ENCODE measurements at places on chromosomes 11 and 22.
A peak's percentile ranks its signal among the peaks of the same experiment; 100 is the strongest.

DNA sequence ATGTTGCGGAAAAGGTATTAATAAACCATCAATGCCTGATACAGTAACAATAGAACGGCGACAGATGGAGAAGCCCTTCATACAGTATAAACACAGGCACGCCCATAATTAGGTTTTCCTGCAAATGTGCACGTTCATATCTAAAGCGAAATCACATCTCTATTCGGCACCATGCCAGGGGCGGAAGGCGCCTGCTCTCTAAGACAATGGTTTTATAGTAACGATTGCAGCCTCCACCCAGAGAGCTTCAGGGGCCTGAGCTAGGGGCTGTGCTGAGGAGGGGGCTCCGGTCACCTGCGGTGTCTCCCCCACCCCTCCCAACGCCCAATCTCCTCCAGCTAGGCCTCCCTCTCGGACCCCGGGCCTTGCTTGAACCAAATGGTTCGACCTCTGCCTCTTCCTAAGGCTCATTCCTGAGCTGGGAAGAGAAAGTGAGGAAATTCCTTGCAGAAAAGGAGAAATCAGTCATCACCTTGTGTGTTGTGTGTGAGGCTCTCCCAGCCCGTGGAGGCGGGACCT lies 9.6 kb downstream of the KRTAP5-5 start:
- peak; percentile 89 for DNase-seq

- no peak for DNase-seq
These were observed at the start of gene NOX4 for GRCh38 chr11:89490981-89491690. TSS of gene NOX4 (minus strand) at chr11:89491375. CDS start at chr11:89491246, 129 bp downstream.

GRCh38 chr11:60874421-60875365 lies 7.4 kb downstream of the ZP1 start:
- DNase-seq, result no peak

GRCh38 chr11:83009999-83010398 lies 61.7 kb downstream of the RAB30 start:
- no peak for DNase-seq

DNA sequence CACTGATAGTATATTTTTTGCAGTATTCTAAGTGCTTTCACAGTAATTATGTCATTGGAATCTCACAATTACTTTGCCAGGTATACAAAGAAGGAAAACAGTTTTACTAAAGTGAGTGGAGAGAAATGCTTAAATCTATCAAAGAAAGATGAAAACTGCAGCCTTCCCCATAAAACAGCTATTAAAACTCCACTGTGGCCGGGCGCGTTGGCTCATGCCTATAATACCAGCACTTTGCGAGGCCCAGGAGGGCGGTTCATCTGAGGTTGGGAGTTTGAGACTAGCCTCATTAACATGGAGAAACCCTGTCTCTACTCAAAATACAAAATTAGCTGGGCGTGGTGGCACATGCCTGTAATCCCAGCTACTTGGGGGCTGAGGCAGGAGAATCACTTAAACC lies 19.1 kb downstream of the OR51E1 start:
- DNase-seq, result no peak

DNA sequence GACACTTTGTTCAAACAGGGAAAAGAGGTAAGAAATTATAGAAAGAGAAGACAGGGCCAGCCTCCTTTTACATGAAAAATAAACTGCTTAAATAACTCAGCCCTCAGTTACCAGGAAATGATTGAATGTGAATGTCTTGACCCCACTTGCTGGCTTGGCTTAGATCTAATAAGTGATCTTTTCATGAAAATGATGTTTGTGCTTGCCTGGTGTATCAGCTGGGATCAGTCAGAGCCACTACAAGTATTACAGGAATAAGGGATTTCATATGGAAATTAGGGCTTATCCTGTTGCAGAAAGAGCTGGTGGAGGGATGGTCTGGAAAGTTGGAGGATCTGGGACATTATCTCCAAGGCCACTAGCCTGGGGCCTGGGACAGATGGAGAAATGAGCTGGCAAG lies 51.8 kb downstream of the COMMD9 start:
- DNase-seq, result no peak

DNA sequence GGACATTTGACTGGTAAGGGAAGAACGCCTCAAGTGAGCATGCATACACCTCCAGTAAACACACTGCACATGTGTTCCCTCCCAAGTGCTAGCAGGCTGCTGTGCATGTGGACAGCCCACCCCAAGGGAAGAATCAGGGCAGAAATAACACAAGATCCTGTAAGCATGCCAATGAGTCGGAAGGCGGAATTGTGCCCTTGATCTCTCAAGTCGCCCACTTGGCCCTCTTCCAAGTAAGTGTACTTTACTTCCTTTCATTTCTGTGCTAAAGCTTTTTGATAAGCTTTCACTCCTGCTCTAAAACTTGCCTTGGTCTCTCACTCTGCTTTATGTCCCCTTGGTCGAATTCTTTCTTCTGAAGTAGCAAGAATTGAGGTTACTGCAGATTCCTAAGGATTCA lies 139.6 kb downstream of the TRPC6 start:
- no peak for DNase-seq

- no peak for DNase-seq
These were observed 20.7 kb upstream of the SEPTIN5 start for GRCh38 chr22:19693581-19693980.

GRCh38 chr22:42179616-42180015 lies 49.0 kb upstream of the CYP2D6 start:
- DNase-seq, result no peak

- DNase-seq, result no peak
These were observed 2.2 kb downstream of the CPT1B start for GRCh38 chr22:50576070-50576469.

- no peak for DNase-seq
These were observed 51.4 kb upstream of the SHISAL1 start for GRCh38 chr22:44363980-44364750.

- DNase-seq, result no peak
These were observed 94.7 kb upstream of the CLPB start for GRCh38 chr11:72529068-72529467.

- DNase-seq, result no peak
These were observed 127.4 kb downstream of the SPON1 start for GRCh38 chr11:14089690-14090462.

DNA sequence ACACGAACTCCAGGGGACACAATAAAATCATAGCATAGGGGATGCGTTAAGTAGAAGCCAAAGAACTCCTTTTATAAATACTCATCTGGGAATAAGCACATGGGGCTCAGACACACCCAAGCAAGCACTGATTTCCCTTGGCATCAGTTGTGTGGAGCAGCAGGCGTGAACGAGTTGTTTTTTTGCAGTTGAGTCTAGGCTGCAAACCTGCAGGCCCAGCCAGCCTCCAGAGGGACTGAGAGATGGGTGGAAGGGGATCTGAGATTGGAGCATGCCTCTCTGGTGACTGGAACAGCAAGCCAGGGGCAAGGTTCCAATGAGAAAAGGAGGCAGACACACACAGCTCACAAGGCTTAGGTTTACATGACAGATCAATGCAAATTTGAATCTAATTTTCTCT lies 27.4 kb upstream of the SEZ6L start:
- DNase-seq, result no peak

DNA sequence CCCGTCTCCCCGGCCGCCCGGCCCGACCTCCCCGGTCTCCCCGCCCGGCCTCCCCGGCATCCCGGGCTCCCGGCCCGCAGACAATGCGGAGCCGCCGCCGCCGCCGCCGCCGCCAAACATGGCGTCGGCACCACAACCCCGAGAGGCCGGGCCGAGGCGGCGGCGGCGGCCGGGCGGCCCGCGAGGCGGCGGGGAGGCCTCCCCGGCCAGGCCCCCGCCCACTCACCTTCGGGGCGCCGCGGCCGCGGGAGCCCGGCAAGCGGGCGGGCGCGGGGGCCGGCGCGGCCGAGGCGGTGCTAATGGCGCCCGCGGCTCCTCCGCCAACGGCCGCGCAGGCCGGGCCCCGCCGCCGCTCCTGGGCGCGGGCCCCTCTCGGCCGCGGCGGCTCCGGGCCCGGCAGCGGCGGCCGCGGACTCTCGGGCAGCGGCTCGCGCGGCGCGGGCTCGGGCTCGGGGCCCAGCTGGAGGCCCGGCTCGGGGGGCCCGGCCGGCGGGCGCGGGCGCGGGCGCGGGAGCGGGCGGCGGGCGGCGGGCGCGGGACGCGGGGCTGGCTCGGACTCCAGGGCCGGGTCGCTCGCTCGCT lies 311 bp downstream of the BRD1 start:
- no peak for DNase-seq

GRCh38 chr11:126547161-126547560 lies 191.7 kb downstream of the ST3GAL4 start:
- no peak for DNase-seq

- DNase-seq, result no peak
These were observed 37.4 kb downstream of the PRR5L start for GRCh38 chr11:36333468-36333867.

GRCh38 chr22:32326647-32327046 lies 31.0 kb upstream of the RFPL3 start:
- DNase-seq, result no peak

GRCh38 chr11:20388096-20389055 lies 860 bp downstream of the PRMT3 start:
- DNase-seq, result no peak

DNA sequence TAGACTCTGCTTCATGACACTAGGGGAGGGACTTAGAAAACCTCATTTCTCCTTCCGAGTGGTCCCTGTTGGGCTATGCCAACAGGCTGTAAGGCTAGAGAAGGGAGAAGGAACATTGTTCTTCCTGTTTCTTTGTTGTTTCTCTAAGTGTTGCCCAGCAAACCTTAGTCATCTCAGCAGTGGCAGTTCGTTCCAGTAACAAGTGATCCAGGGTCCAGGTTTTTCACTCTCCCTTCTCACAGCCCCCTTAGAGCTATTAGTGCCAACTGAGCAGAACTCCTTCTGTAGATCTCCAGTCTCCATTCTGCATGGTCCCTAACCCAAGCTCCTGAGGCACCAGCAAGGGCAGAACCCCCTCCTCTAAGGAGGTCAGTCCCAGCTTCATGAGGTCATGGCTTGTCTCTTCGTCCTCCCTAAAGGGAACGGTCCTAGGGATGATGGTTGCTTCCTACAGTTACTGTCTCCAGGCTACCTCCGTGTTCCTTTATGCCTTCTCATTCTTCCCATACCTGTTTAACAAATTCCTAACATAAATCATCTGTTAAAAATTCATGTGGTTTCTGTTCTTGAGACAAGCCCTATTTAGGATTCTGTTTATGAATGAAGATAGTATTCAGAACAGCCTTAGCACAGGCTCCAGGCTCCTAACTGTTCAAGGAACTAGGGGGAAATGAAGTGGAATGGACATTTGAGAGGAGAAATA lies 168.6 kb upstream of the UBASH3B start:
- no peak for DNase-seq

DNA sequence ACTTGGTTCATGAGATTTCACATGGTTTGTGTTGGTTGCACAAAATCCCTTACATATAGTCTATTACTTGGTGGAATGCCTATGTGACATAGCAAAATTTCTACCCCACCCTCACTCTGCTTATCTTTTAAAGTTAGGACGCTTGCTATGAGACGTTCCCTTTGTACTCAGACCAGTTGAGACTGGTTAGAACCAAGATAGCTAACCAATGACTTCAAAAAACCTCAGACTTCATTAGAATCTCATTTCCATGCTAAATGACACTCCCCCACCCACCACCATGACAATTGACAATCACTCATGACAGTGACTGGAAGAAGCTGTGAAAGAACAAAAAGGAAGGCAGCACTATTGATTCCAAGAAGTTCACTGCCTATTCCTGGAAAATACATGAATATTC lies 313.6 kb downstream of the ETS1 start:
- DNase-seq, result no peak

- no peak for DNase-seq
These were observed 2.3 kb upstream of the OSBPL5 start for GRCh38 chr11:3167143-3168119.

GRCh38 chr22:44862281-44862680 lies 109.9 kb downstream of the ARHGAP8 start:
- DNase-seq, result no peak

GRCh38 chr11:25910086-25910485 lies 421.8 kb upstream of the ANO3 start:
- DNase-seq, result no peak

DNA sequence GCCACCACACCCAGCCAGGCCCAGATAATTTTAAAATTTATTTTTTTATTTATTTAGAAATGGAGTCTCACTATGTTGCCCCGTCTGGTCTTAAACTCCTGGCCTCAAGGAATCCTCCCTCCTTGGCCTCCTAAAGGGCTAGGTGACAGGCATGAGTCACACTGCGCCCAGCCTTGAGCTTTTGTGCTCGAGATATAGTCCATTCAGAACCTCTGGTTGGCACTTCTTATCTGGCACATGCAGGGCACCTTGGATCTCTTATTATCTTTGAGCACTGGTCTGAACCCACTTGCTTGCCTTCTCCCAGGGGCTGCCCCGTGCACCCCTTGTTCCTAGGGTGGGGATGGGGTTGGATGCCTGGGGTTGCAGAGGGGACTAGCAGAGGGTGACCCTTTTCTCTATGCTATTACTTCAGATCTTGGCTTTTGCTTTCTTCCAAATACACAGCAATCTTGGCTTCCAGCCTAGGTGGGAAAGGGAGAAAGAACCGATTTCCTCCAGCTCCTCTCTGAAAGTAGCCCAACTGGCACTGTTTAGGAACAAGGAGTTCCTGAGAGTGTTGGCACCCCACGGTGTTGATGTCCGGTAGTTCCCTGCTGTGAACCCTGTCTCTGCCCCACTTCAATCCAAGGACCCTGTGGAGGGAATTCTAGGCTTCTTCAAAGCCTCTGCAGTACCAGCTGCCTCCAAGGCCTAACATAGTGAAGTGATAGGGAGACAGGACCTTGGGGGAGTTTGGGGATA lies 1.3 kb upstream of the SLC3A2 start:
- DNase-seq, result no peak

DNA sequence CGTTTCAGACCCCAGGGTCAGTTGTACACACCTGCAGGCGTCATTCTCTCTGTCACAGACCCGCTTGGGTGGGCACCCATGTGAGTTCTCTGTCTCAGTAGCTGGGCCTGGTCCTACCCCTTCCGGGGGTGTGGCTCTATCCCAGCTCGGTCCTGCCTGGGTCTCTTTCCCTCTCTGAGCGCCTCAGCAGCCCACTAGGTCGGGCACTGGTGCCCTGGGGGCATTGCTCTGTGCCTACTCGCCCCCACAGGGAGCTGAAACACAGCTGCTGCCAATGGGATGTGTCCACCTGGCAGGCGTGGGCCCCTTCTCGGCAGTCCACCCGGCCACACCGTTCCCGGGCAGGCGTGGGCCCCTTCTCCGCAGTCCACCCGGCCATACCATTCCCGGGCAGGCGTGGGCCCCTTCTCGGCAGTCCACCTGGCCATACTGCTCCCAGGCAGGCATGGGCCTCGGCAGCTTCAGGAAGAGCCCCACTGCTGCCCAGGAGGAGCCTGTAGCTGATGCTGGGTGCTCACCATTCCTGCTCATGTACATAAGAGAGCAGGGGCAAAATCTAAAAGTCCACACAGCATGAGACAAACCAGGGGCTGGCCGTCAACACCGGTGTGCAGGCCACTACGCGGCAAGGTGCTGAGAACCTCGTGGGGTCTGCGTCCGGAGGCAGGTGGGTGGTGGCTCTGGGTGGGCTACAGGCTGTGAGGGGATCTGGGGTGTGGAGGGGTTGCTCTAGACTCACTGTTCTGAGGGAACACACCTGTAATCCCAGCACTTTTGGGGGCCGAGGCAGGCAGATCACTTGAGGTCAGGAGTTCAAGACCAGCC lies 12.3 kb downstream of the MLC1 start:
- DNase-seq, result no peak
